ENCODE measurements at places on chromosomes 16 and 17.

- DNase-seq = no peak
These were observed 165.1 kb downstream of the PHKB start for GRCh38 chr16:47626246-47626645.

- peak; percentile 64 for DNase-seq
These were observed 17.1 kb downstream of the TBX2 start for GRCh38 chr17:61416540-61417363.

GRCh38 chr17:75250009-75250471 is 11.4 kb downstream of the GGA3 start:
- DNase-seq = peak; percentile 90

DNA sequence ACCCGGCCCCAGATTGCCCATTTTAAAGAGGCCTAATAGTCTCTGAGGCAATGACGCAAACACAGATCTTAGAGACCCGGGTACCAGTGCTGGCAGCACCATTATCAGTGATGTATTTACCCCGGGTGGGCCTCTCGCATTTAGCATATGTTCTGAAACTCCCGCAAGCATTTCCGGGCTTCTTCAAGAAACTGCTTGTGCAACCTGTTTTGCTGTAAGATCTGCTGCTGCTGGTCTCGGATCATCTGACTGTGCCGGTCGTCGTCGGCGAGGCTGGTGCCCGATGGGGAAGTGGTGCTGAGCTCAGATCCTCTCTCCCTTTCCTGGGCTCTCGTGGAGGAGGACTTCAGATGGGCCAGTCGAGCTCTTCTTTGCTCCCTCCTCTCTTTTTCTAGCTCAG is 12.5 kb downstream of the CEP295NL start:
- peak; percentile 45 for DNase-seq

- DNase-seq = no peak
These were observed 354.6 kb upstream of the CDH11 start for GRCh38 chr16:65476448-65476955.

GRCh38 chr17:80629298-80630028 is 84.8 kb downstream of the RPTOR start:
- DNase-seq = no peak

GRCh38 chr17:66107731-66108130 is 84.2 kb downstream of the CEP112 start:
- no peak for DNase-seq

GRCh38 chr16:57235128-57236021 is 9.7 kb upstream of the ARL2BP start:
- no peak for DNase-seq

GRCh38 chr16:24845726-24846547 is at the start of gene SLC5A11:
Gene SLC5A11, plus strand, starts transcription at chr16:24845963. Its CDS starts 12,681 bp downstream, at chr16:24858644.
- no peak for DNase-seq

GRCh38 chr16:84897911-84898377 is 78.2 kb downstream of the CRISPLD2 start:
- no peak for DNase-seq

GRCh38 chr17:6456914-6457687 is 12.8 kb downstream of the PIMREG start:
- DNase-seq = no peak

- DNase-seq = no peak
These were observed 13.5 kb downstream of the SPECC1 start for GRCh38 chr17:20022701-20023100.

DNA sequence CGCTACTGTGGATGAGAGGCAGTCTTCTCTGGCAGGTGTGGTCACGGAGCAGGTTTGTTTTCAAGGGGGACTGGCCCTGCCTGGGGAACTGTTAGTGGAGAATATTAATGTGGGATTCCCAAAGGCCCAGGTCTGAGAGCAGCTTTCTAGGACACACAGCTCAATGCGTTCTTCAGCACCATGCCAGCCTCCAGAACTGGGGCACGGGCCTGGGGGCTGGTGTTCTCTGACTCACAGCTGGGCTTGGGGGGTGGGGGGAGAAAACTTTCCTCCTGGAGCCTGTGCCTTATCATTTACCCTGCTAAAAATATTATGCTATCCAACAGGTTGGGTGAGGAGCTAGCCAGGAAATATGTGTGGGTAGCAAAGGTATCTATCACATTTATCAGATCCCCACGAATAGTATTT is 13.5 kb upstream of the LHX1 start:
- no peak for DNase-seq

- no peak for DNase-seq
These were observed 25.0 kb upstream of the TMEM97 start for GRCh38 chr17:28293994-28294393.

DNA sequence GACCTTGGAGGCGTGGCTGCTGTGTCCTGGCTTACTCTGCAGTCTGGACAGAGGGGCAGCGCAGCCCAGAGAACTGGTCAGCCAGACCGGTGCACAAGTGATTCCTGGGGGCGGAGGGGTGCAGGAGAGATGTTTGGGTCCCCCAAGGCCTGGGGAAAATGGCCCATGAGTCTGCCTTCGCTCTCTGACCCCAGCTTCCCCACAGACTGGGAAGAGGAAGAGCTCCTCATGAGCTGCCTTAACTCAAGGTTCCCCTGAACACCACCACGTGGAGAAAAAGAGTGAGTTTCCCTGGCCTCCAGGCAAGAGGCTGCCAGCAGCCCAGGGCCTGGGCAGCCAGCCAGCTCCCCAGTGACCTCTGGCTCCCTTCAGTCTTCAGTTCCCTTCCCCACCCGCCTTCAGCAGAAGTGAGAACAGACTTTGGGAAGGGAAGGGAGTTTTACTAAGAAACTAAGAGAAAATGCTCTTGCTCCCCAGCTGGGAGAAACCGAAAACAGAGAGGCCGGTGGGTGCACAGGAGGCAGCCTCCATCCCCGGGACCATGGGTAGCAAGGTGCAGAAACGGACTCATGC is 2.0 kb upstream of the C17orf99 start:
- DNase-seq = no peak

GRCh38 chr17:62111562-62112171 is 46.6 kb upstream of the MED13 start:
- DNase-seq = no peak

GRCh38 chr17:36892112-36892838 is 45.0 kb upstream of the LHX1 start:
- no peak for DNase-seq

DNA sequence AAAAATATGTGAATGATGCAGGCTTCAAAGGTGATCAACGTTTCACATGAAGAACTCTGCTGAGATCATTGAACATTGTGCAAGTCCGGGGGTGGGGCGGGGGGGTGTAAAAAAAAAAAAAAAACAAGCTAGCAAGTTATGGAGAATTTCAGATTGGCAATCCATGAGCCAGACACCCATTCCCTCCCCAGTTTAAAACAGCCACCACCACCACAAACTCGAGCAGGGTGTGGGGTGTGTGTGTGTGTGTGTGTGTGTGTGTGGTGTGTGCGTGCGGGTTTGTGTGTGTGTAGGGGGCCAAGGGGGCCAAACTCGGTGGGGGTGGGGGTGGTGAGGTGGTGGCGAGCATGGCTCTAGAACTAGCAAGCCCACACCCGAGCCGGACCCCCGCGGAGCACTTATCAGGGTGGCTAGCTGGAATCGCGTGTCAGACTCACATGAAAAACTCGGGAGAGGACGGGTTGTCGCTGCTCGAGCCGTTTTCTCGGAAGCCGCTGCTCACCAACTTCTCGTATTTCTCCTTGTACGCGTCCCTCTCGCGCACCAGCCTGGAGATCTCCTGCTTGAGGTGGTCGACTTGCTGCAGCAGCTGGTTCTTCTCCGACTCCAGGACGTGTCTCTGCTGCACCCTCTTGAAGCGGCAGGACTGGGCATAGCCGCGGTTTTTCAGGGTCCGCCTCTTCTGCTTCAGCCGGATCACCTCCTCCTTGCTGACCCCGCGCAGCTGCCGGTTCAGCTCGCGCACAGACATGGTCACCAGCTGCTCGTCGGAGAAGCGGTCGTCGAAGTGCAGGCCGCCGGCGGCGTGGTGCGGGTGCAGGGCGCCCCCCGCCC is 2.0 kb downstream of the MAF start:
- no peak for DNase-seq

- DNase-seq = peak; percentile 44
These were observed 1.1 kb downstream of the SLC12A4 start for GRCh38 chr16:67967183-67967957.

GRCh38 chr17:17118399-17118798 is 76.1 kb downstream of the MPRIP start:
- DNase-seq = no peak

Data from activated naive CD8-positive, alpha-beta T cell treated with anti-CD3 and anti-CD28 coated beads for 36 hours (primary cell).